ENCODE measurements at places on chromosomes 2 and 18.

DNA sequence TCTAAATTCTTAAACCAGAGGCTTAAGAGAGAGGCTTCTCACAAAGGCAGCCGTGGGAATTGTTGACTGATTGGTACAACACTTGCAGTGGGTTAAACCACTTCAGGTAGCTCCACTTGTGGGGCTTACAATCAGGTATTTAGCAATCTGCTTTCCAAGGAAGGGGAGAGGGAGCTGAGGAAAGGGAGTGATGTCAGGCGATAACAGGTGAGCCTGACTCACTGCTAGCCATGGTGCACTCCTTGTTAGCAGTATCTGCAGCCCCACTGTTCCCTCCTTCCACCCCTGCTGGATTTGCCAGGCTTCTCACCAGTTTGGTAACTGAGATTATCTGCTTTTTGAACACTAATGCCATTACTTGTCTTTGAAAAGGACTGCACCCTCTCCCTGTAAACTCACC, 1056.7 kb upstream of the FANCL start:
- DNase-seq: no peak

DNA sequence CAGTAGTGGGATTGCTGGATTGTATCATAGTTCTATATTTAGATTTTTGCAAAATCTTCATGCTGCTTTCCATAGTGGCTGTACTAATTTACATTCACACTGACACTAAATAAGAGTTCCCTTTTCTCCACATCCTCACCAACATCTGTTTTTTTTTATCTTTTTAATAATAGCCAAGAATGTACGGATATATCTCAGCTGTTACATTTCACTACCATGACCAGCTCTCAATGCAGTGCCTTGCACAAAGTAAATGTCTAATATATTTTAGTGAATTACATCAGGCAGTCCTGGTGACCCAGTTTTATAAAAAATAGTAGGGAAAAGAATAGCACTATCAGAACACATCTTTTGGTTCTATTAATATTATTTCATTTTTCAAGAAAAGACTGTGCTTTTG, 161.8 kb downstream of the LNPK start:
- no peak for DNase-seq

- no peak for DNase-seq
Measured at GRCh38 chr18:29305516-29305915, 1128.6 kb upstream of the CDH2 start.

DNA sequence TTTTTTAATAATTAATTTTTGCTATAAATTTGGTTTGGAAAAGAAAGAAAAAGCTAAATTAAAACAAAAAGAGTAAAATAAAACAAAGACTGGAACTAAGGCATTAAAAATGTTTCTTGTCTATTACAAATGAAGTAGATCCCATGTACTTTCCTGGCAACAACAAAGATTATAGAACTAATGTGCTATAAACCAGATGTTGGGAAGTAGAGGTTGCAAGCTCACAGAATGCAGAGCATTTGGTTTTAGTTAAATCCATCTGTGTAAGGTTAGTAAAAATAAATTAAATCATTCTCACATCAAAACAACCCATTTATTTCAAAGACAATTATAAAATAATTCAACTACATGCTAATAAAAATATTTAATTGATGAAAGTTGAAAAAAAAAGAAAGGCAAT, 157.2 kb upstream of the ZC3H15 start:
- DNase-seq: no peak

DNA sequence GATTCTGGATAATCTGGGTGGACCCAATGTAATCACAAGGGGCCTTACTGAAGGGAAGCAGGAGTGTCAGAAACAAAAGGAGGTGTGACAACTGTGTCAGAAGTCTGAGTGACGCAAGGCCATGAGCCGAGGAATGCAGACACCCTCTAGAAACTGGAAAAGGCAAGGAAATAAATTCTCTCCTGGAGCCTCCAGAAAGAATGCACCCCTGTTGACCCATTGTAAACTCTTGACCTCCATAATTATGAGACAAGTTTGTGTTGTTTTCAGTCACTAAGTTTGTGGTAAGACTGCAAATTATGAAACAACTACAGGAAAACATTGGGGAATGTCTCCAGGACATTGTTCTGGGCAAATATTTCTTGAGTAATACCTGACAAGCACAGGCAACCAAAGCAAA, 47.3 kb upstream of the B3GNT7 start:
- no peak for DNase-seq

DNA sequence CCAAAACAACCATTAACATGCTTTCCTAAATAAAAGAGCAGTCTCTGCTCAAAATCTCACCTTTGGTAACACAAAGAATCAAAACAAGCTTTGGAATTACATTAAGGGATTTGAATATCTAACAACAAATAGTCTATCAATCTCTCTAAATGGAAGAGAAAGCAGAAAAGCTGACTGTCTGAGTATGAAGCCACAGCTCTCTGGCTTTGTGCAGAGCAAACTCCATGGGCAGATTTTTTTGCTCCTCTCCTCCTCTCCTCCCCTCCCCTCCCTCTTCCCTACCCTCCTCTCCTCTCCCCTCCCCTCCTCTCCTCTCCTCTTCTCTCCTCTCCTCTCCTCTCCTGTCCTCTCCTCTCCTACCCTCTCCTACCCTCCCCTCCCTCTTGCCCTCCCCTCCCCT, 329.5 kb upstream of the ETAA1 start:
- no peak for DNase-seq
